NCI-H1092 (cell line): ENCODE measurements at places on chromosomes 2 and 18.

GRCh38 chr2:12554224-12555011 lies 162.3 kb upstream of the TRIB2 start:
- no peak for DNase-seq

- DNase-seq: no peak
These were observed 12.5 kb downstream of the ERICH2 start for GRCh38 chr2:170782673-170783072.

DNA sequence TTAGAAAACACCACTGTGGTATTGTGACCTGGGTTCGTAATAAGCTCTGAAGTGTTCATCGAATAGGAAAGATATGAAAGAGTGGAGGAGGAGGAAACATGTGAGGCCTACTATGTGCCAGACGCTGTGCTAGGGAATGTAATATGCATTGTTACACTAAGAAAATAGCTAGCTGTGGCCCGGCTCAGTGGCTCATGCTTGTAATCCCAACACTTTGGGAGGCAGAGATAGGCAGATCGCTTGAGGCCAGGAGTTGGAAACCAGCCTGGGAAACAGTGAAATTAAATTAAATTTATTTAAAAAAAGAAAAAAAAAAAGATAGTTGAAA lies 49.2 kb upstream of the ZNF397 start:
- no peak for DNase-seq

DNA sequence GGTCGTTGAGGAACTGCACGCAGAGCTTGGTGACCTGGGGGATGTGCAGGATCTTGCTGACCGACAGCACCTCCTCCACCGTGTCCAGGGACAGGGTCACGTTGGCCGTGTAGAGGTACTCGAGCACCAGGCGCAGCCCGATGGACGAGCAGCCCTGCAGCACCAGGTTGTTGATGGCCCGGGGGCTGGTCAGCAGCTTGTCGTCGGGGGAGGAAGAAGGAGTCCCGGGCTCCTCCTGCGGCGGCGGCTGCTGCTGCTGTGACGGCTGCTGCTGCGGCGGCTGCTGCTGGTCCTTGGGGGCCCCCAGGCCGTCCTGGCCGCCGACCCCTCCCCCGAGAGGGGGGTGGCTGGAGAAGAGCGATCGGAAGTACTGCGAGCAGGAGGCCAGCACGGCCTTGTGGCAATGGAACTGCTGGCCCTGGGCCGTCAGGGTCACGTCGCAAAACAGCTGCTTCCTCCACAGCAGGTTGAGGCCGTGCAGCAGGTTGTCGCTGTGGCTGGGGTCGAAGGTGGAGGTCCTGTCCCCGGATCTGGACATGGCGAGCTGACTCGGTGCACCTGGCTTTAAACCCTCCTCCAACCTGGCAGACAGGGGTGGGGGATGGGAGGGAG lies 2.7 kb downstream of the KLHL14 start:
- no peak for DNase-seq

GRCh38 chr2:174327021-174327840 lies 7.5 kb upstream of the SP9 start:
- no peak for DNase-seq

- no peak for DNase-seq
These were observed 29.8 kb downstream of the KCNK3 start for GRCh38 chr2:26722328-26722727.

- DNase-seq: no peak
These were observed 1099.3 kb upstream of the CELF4 start for GRCh38 chr18:38664929-38665328.

DNA sequence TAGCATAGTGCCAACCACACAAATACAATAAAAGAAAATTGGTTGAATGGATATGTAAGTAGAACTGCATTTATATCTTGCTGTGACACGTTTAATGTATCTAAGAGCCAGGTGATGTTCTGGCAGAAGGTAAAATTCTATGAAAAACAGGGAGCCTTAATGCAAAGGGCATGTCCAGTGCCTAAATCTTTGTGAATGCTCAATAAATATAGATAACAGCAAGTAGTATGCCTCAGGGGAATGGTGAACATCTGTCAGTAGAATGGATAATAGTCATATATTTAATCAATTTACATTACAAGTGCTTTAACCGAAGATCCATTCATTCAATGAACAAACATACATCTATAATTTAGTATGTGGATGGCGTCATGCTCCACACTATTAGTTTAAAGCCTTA lies 43.7 kb upstream of the NYAP2 start:
- peak; percentile 18 for DNase-seq
